ENCODE measurements at places on chromosomes 5 and 9. TPM values are rescaled to one million over a fixed set of nuclear protein-coding genes. Genes with fewer than 3 reads are reported as not detected.

DNA sequence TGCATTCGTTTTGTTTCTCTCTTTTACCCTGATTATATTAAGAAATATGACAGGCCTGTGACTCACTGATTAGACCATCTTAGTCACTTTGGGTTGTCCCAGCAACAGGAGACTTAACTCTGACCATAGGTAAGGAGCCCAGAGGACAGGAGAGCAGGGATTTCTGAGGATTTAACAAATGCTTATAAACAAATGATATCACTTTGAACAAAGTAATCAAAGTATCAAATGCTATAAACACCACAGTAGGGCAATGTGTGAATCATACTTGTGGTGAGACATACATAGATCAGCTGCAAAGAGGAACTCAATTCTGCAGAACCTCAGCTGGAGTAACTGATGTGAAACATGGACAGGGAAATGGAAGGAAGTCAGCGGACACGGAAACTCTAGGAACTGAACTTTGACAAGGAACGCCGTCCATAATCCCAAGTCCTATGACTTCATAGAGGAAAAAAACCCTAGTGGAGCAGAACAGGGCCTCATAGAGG is 190.6 kb upstream of the MSX2 start:
- H3K4me3 ChIP-seq: no peak overlapping the region
- H3K4me1 ChIP-seq: no peaks in the 10 kb centered on the region
- DNase-seq: no peak

GRCh38 chr5:130975299-130975698 is 189.8 kb downstream of the HINT1 start:
- no peaks in the 10 kb centered on the region for H3K27me3 ChIP-seq
- H3K4me3 ChIP-seq: no peak overlapping the region
- H3K27ac ChIP-seq: no peak overlapping the region
- no peak for DNase-seq
- no peaks in the 10 kb centered on the region for H3K4me1 ChIP-seq

- no peaks in the 10 kb centered on the region for H3K27me3 ChIP-seq
- no peak overlapping the region for H3K4me3 ChIP-seq
- no peak for DNase-seq
- H3K36me3 ChIP-seq: no peaks in the 10 kb centered on the region
- peaks cover 5% of the 10 kb centered on the region for H3K4me1 ChIP-seq
- H3K27ac ChIP-seq: no peak overlapping the region
Measured at GRCh38 chr9:92564504-92564903, 28.7 kb upstream of the ECM2 start.

Gene ELAVL2
- polyA plus RNA-seq: 0.88 TPM

- no peaks in the 10 kb centered on the region for H3K36me3 ChIP-seq
- no peak overlapping the region for H3K27ac ChIP-seq
- H3K4me3 ChIP-seq: no peak overlapping the region
- no peaks in the 10 kb centered on the region for H3K4me1 ChIP-seq
Measured at GRCh38 chr9:121660367-121660766, 8.9 kb downstream of the DAB2IP start.

DNA sequence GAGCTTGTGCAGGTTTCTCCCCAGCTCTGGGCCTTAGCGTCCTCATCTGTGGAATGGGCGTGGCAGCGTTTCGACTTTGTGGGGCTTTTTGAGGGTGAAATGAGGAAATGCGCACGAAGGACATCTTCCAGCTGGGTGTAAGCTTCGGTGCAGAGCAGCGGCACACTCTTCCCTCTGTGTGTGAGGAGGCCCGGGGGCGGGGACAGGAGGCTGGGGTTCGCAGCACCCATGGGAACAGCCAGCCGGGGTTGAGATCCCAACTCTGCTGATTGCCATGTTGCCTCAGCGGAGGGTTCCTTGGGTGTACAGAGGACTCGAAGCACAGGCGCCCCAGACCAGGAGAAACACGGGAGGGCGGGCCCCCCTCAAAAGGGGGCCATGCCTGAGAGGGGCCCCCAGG is 265.6 kb downstream of the NSG2 start:
- no peaks in the 10 kb centered on the region for H3K36me3 ChIP-seq
- no peaks in the 10 kb centered on the region for H3K4me1 ChIP-seq
- no peaks in the 10 kb centered on the region for H3K27me3 ChIP-seq
- H3K4me3 ChIP-seq: no peak overlapping the region
- DNase-seq: no peak
- H3K27ac ChIP-seq: no peak overlapping the region

DNA sequence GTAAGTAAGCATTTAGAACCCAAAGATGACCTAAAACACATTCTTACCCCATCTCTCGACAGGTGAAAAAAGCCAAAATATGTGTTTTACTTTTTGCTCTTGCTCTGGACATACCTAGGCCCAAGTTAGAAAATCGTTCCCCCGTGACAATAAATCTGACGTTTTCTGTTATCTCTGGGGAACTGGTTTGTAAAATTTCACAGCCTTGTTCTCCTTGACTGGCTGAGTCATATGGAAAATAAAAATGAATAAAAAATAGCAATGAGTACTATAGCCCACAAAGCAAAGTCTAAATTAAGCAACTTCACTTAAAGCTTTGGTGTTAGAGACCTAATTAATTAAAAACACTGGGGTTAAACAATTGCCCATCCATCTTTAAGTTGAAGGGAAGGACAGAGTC is 286.9 kb upstream of the CLINT1 start:
- no peaks in the 10 kb centered on the region for H3K27me3 ChIP-seq
- peaks cover 6% of the 10 kb centered on the region for H3K4me1 ChIP-seq
- H3K27ac ChIP-seq: no peak overlapping the region
- no peak overlapping the region for H3K4me3 ChIP-seq

- H3K27me3 ChIP-seq: no peaks in the 10 kb centered on the region
- peaks cover 5% of the 10 kb centered on the region for H3K4me1 ChIP-seq
- peak; percentile 82 for DNase-seq
- H3K4me3 ChIP-seq: no peak overlapping the region
- H3K36me3 ChIP-seq: no peaks in the 10 kb centered on the region
Measured at GRCh38 chr9:96232539-96233241, 69.3 kb downstream of the HSD17B3 start.

GRCh38 chr5:73314395-73315257 is 134.0 kb downstream of the FOXD1 start:
- H3K36me3 ChIP-seq: no peaks in the 10 kb centered on the region
- DNase-seq: no peak
- H3K4me3 ChIP-seq: no peak overlapping the region
- H3K27ac ChIP-seq: no peak overlapping the region
- H3K27me3 ChIP-seq: no peaks in the 10 kb centered on the region
- no peaks in the 10 kb centered on the region for H3K4me1 ChIP-seq

- H3K27ac ChIP-seq: no peak overlapping the region
- H3K4me1 ChIP-seq: no peaks in the 10 kb centered on the region
- H3K27me3 ChIP-seq: no peaks in the 10 kb centered on the region
- H3K36me3 ChIP-seq: no peaks in the 10 kb centered on the region
Measured at GRCh38 chr9:8555762-8556500, 756.4 kb upstream of the DMAC1 start.

GRCh38 chr5:6527749-6528455 is 79.2 kb downstream of the UBE2QL1 start:
- H3K4me1 ChIP-seq: no peaks in the 10 kb centered on the region
- H3K27me3 ChIP-seq: no peaks in the 10 kb centered on the region
- H3K36me3 ChIP-seq: no peaks in the 10 kb centered on the region
- DNase-seq: no peak

Gene LHFPL2
- 20.3 TPM for polyA plus RNA-seq

- H3K27ac ChIP-seq: no peak overlapping the region
- no peaks in the 10 kb centered on the region for H3K36me3 ChIP-seq
- no peak for DNase-seq
- H3K27me3 ChIP-seq: no peaks in the 10 kb centered on the region
- no peak overlapping the region for H3K4me3 ChIP-seq
Measured at GRCh38 chr5:57953792-57954191, 471.2 kb upstream of the ACTBL2 start.

Gene PLAC8L1
- polyA plus RNA-seq: not detected

Gene LCN15
- polyA plus RNA-seq: not detected

DNA sequence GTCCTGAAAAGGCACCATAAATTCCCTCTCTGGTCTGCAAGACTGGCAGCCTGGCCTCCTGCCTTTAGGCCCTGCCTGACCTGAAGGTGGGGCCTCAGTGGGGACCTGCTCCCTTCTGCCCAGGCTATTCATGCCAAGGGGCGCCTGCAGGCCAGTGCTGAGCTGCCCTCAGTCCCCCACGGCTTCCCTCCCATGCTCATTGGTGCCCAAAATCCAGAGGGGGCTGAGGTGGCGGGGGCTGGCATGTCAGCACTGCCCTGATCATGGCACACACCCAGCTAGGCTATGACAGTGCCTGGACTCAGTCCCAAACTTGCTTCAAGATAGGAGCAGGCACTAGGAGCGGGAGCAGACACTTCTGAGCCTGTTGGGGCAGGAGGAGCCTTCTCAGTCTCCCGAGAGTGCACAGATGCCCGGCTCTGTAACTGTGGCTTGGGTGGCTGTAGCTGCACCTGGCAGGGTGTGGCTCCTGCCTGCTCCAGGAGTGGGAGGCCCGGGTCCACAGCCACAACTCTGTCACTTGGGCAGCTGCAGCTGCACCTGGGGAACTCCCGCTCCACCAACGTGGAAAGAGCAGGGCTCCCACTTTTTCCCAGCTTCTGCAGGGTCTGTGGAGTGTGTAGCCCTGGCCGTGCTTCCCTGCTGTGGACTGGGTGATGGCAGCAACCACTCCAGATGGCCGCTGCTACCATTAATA is 49.0 kb downstream of the NDUFAF2 start:
- H3K36me3 ChIP-seq: no peaks in the 10 kb centered on the region
- H3K4me1 ChIP-seq: no peaks in the 10 kb centered on the region
- no peak overlapping the region for H3K4me3 ChIP-seq
- H3K27me3 ChIP-seq: no peaks in the 10 kb centered on the region

Gene ANXA6
- 541 TPM for polyA plus RNA-seq

DNA sequence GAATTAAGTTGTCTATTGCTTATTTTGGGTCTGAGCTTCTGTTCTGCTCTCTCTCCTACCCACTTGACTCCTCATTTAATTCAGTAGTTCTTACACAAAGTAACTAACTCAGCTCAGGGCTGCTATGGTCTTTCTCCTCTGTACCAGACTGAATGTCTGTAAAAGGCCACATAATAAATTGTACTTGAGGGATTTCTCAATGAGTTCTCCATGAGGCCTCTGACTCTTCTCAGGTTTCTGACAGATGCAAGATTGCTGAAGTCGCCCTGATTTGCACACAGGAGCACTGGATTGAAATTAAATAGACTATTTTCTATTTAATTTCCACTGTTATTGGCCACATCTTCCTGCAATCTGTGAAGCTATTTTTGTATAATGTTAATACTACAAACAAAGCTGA is 2.9 kb downstream of the IQGAP2 start:
- DNase-seq: no peak
- H3K4me1 ChIP-seq: peaks cover 9% of the 10 kb centered on the region
- H3K27ac ChIP-seq: no peak overlapping the region
- H3K27me3 ChIP-seq: no peaks in the 10 kb centered on the region
- H3K4me3 ChIP-seq: no peak overlapping the region

Gene GPR151
- polyA plus RNA-seq: not detected
